Activated T-cell treated with anti-CD3 and anti-CD28 coated beads, Interleukin-2, amount 50 U/mL, for 24 hours (primary cell): ENCODE measurements at places on chromosomes 16 and 17.

- no peak for DNase-seq
These were observed 36.3 kb downstream of the POLR3E start for GRCh38 chr16:22333457-22333994.

DNA sequence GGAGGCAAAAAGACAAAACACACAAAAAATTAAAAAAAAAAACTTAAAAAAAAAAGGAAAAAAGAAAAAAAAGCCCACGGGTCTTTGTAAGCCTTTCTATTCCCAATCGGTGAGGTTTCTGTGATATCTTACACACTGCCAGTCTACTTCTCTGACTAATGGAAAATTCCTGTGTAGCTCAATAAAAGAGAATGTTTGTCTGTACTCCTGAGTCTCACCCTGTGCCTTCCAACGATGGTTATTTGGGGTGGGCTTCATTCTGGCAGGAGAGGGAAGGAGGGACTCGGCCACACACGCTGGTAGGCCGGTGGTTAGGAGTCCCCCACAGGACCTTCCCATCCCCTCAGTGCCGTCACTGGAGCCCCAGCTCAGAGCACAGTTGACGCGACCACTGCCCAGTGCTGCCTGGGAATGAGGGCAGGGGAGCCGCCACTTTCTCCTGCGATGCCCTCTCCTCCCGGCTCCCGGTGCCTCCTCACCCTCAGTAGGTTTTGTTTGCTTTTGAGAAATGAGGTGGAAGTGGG is 68.0 kb downstream of the AMFR start:
- DNase-seq: peak; percentile 44

DNA sequence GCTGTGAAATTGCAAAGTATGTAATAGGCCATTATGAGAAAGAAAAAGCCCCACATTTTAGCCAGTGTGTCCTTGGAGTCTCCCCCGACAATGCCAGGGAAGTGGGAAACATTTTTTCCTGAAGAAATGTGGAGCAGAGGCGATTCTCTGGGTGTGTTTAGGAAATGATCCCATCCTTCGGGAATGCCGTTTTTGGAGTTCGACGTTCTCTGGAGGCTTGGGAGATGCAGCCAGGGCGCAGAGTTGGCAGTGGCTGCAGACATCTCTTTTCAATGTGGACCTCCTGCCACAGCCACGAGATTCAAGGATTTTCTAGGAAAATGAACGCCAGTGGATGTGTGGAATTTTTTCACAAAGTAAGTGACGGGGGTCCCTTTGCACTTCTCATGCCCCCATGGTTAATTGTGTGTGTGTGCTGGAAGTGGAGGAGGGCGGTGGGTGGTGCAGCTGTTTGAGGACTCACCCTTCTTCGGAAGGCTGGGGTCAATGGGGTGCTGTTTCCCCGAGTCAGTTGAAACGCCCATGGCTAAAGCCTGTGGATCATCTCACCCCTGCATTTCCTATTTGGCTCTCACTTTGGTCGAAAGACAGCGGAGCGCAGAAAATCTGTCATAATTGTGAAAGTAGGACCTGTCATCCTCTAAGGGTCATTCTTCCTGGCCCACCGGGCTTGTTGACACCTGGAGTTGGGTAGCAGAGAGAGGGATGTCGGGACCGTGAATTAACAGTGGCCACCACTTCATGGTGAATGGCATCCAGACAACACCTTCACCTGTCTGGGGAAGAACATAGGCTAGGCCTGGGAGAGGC is 73.2 kb downstream of the CMIP start:
- DNase-seq: no peak

DNA sequence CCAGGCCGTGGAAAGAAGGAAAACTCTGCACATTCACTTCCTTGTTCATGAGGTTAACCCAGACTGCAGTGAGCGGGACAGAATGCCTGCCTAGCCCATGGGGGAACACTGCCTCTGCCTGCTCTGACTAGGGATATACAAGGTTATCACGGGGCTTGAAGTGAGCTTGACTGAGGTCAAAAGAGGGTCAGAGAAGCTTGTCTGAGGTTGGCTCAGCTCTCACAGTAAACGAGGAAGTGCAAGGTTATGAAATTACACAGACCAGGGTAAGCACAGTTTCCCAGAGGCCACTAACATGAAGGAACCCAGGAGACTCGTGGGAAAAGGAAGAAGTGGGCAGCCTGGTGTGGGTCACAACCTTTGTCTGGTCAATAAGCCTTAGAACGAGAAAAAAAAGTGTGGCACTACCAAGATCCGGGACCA is 28.7 kb downstream of the HIC1 start:
- DNase-seq: no peak

DNA sequence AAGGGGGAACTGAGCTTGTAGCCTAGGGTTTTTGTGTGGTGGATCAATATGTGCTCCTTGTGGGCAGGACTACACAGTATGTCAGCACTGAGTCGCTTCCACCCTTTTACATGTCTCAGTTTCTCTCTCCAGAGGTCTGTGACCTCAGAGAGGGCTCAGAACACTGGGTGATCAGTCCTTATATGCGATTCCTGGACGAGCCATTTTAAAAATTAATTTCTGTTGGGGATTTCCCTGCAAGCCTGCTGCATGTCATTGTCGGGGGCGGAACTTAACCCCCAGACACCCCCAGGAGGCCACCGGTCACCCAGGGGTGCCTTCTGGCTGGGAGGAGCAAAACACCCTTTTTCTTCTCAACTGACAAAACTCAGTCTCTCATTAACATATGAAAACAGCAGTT is 14.1 kb downstream of the DHRS7B start:
- no peak for DNase-seq

GRCh38 chr16:20617271-20617670 is 41.1 kb upstream of the ACSM2B start:
- DNase-seq: no peak
